Activated T-helper 2 cell treated with anti-CD3 and anti-CD28 coated beads, Interferon-gamma antibody, Interleukin-2, Interleukin-4, amounts not matched to agents 10 μg/mL and 5 μg/mL and 100 μg/mL, durations not matched to agents 14 hours and 24 hours and 36 hours (primary cell): ENCODE measurements at places on chromosomes 11 and 22.

DNA sequence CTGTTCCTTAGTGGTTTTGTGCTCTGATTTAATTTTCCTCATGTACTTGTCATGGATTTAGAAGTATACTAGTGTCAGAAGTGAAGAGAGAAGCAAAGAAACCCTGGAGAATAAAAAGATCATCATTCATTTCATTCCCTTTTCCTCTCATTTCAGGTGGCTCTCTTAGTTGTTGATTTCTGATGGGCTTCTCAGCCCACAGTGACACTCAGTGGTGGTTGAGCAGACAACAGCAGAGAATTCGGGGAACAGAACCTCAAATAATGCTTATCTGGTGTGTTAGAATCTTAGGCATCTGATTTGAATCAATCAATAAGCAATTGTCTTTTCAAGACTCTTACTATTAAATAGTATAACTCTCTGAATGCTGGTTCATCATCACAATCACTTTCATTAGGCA is 1289.4 kb downstream of the FAM181B start:
- no peak for DNase-seq
- H3K27me3 ChIP-seq = no peaks in the 10 kb centered on the region
- no peaks in the 10 kb centered on the region for H3K36me3 ChIP-seq
- H3K27ac ChIP-seq = no peak overlapping the region
- H3K4me3 ChIP-seq = no peak overlapping the region
- H3K4me1 ChIP-seq = no peaks in the 10 kb centered on the region

- H3K27me3 ChIP-seq = peaks cover 3% of the 10 kb centered on the region
- H3K27ac ChIP-seq = no peak overlapping the region
- no peak overlapping the region for H3K4me3 ChIP-seq
- no peaks in the 10 kb centered on the region for H3K36me3 ChIP-seq
Observed at GRCh38 chr11:7473717-7474116, 11.6 kb upstream of the OLFML1 start.

DNA sequence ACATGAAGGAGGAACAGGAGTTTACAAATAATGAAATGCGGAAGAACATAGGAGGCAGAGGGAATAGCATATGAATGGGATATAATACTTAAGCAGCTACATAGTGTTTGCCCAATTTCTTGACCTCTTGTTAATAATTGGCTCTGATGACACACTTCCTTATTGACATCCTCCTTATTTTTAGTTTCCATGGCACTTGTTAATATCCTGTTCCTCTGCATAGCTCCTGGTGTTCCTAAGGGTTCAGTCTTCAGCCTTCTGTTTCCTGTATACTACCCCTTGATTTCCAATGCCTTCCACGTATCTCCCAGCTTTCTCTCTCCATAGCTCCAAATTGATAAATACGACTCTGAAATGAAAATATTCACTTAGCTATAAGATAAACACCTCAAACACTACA is 663.8 kb upstream of the API5 start:
- no peaks in the 10 kb centered on the region for H3K36me3 ChIP-seq
- no peaks in the 10 kb centered on the region for H3K4me1 ChIP-seq
- H3K27me3 ChIP-seq = no peaks in the 10 kb centered on the region
- no peak overlapping the region for H3K27ac ChIP-seq

- no peaks in the 10 kb centered on the region for H3K4me1 ChIP-seq
- no peaks in the 10 kb centered on the region for H3K36me3 ChIP-seq
- H3K4me3 ChIP-seq = no peak overlapping the region
Observed at GRCh38 chr11:112523951-112524350, 263.3 kb upstream of the PLET1 start.
